ENCODE measurements at places on chromosomes 7 and 10. TPM values are rescaled to one million over a fixed set of nuclear protein-coding genes. Genes with fewer than 3 reads are reported as not detected.

MET gene
- 6.5 TPM for polyA plus RNA-seq

CCDC172 gene
- polyA plus RNA-seq = not detected

ZNF25 gene
- polyA plus RNA-seq = 2.2 TPM

SRGN gene
- 0.36 TPM for polyA plus RNA-seq

SERPINE1 gene
- 181 TPM for polyA plus RNA-seq

HILPDA gene
- 44.2 TPM for polyA plus RNA-seq

SLC35G1 gene
- polyA plus RNA-seq = 10.1 TPM

PTF1A gene
- 0.28 TPM for polyA plus RNA-seq

ANKRD1 gene
- polyA plus RNA-seq = 49.5 TPM

SNCG gene
- polyA plus RNA-seq = 14.6 TPM

GRCh38 chr10:18610517-18610916 lies 40.9 kb downstream of the NSUN6 start:
- peak; percentile 82 for DNase-seq

GRCh38 chr10:7334642-7334964 lies 76.2 kb downstream of the SFMBT2 start:
- no peak for DNase-seq

GRCh38 chr7:154868921-154869320 lies 134.0 kb downstream of the PAXIP1 start:
- DNase-seq = peak; percentile 65

GRCh38 chr10:114334301-114334700 lies 70.0 kb downstream of the AFAP1L2 start:
- no peak for DNase-seq

DNA sequence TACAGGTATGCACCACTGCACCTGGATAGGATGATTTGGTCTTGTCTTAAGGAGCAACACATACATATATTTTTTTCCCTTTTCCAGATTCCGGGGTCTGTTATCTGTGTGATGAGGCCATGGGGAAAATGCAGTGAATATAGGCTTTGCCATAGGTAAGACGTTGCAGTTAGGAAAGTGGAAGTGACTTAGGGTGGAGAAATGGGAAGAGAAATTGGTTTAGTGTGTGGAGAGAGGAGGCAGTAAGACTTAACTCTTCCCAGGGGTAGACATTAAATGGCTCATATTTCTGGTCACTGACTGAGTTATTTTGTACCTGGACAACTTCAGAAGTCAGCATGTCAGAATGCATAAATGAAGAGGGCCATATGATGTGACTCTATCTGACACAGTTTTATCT lies 66.7 kb downstream of the PFKFB3 start:
- DNase-seq = no peak

DNA sequence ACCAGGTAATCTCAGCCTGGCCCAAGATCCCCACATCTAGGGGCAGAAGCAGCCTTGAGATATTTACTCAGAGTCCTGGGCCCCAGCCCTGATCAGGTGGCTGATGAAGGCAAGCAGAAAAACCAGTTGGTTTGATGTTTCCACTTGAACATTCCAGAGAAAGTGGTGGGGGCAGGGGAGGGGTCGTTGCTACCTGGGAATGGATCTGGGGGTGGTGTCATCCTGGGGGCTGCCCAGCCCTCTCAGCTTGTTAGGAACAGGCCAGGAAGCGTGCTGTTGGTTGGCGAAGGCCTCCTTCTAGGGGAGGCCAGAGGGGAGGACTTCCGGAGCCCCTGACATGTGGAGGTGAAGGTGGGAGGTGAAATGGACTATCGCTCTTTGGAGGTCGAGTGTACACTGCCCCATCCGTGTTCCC lies 3.7 kb upstream of the ABHD11 start:
- DNase-seq = peak; percentile 73

GRCh38 chr10:5829267-5829666 lies 16.0 kb upstream of the GDI2 start:
- no peak for DNase-seq

DNA sequence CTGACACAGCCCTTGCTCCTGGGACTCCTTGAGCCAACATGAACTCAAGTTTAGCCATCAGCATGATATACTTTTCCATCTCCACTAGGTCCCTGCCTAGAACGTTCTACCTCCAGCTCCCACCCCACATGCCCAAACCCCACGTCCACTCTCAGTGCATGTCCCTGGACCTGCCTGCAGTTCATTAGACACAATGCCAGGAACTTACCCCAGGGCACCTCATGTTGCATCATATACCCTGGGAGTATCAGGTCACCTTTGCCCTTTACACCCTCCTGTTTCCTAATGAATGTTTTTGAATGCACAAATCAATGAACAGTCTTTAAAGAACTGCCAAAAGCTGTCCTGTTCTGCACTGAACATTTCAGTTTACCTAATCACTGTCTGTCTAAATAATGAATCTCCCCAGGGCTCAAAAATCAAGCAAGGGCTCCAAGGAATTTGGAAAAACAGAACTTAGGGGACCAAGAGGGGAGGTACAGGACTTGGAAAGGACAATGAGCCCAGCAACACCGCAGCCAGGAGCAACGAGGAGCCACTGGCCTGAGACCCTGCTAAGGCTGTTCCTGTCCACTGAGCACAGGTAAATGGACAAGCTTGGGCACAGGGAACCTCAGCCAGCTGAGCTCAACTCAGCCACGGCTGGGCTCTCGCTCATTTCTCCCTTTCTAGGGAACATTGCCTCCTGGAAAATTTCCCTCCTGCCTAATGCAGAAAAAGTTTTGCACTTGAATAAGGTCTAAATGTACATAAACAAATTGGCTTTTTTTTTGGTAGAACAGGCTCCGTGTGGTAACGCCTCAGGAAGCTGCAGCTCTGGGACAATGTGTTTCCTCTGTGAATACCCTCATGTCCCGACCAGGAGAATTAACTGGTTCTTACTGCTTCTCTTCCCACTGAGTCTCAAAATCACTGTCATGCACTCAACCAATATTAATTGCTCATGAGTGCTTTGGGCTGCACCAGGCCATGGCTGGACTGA lies 7.4 kb downstream of the MAT1A start:
- peak; percentile 9 for DNase-seq

DNA sequence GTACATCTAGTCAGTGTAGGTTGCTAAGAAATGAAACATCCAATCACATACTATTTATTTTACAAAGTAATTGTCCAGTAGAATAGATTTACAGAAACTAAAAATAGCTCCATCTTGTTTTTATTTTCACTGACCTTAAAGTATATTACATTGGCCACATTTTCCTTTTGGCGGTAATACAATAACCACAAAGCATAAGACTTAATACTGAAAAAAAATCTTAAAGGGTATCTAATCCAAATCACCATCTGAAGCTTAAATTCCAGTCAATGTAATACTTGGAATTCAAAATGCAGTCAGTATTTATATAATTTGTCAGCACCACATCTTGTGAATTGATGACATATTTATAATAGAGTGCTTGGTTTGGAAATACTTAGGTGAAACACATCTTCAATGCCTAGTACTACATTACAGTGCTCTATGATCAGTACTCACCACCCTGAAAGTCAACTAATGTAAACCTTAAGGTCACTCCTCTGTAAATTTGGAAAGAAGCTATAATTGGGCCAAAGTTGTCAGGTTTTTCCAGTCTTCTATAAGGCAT lies 8.9 kb downstream of the ANKMY2 start:
- no peak for DNase-seq

GRCh38 chr10:71241830-71242621 lies 29.7 kb downstream of the UNC5B start:
- DNase-seq = no peak

DNA sequence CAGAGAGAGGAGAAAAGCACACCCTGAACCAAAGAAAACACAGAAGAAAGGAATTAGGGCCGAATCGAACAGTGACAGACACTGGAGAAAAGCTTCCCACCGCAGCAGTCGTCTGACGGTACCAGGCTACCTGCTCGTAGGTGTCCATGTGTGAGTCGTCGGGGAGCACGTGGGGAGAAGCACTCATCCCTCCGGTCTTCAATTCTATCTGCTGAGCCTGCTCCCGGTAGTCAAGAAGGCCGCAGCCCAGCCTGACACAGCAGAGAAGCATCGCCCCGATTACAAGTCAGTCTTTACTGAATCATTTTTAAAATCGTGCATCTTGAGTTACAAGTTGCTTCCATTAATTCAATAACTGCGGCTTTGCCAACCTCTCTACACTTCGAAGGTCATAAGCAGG lies 24.5 kb downstream of the PITRM1 start:
- DNase-seq = no peak

- no peak for DNase-seq
Measured at GRCh38 chr10:62831346-62831745, 15.2 kb upstream of the EGR2 start.

- DNase-seq = no peak
Measured at GRCh38 chr7:127794136-127794535, 142.1 kb downstream of the SND1 start.

DNA sequence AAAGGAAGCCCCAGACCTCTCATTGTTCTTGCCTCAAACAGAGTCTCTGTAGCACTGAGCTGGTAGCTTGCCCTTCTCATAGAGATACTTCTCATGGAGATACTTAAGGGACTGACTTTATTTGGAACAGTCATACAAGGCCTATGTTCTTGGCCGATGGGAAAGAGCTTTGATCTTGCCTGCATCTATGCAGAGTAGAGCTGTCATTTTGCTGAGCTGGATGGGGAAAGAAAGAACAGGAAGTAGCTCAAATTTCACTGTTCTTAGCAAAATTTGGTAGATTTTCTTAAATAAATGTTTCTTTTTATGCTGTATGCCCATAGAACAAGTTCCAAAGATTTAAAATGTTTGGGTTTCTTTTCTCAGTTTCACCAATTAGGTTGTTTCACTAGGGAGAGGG lies 119.3 kb upstream of the SEC61G start:
- no peak for DNase-seq

- peak; percentile 99 for DNase-seq
Measured at GRCh38 chr10:133394064-133394663, at the start of gene MTG1. Gene MTG1, plus strand, starts transcription at chr10:133394157. Its CDS starts 64 bp downstream, at chr10:133394221.

GRCh38 chr7:158564663-158565035 lies 23.0 kb downstream of the PTPRN2 start:
- no peak for DNase-seq

GRCh38 chr10:17229016-17229716 lies 1.1 kb downstream of the VIM start:
- peak; percentile 88 for DNase-seq

- no peak for DNase-seq
Measured at GRCh38 chr10:73839276-73839966, 28.0 kb upstream of the NDST2 start.

GRCh38 chr7:11831736-11832495 lies at the start of gene THSD7A:
Gene THSD7A, minus strand, starts transcription at chr7:11832198. Its CDS starts 252 bp downstream, at chr7:11831946.
- DNase-seq = peak; percentile 80

GRCh38 chr10:110865809-110866482 lies 5.8 kb upstream of the PDCD4 start:
- peak; percentile 39 for DNase-seq

DNA sequence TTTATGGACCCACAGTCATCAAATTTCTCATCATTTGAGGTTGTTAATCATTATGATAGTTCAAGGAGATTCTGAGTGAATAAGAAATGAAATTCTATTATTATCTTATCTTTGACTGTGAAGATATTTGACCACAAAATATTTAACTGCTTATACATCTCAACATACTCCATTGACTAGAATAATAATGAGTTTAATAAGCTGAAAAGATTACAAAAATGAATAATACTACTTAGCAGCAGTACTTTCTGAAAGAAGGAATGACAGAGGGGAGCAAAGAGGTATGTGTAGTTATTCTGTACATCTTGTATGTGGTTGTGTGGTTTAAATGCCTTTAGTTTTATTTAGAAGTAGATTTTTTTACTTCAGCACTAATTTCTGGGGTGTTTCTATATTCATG lies 214.2 kb downstream of the PRKG1 start:
- DNase-seq = no peak

- DNase-seq = peak; percentile 50
Measured at GRCh38 chr10:10589540-10590303, 427.9 kb upstream of the CELF2 start.

DNA sequence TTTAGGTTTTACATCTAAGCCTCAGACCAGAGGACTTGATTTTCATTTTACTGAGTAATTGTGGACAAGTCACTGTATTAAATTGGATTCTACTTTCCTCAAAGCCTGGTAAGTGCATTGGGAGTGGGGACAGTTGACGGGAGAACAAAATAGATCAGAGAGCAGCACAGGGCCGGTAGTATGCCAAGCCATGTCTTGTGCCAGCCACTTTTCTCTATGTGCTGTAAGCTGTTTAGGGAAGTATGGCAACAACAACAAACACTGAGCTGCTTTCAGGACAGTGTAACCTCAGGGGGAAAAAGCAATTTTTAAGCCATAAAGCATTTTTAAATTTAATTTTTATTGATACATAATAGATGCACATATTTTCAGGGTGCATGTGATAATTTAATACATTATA lies 365.9 kb upstream of the IGFBP3 start:
- DNase-seq = no peak

DNA sequence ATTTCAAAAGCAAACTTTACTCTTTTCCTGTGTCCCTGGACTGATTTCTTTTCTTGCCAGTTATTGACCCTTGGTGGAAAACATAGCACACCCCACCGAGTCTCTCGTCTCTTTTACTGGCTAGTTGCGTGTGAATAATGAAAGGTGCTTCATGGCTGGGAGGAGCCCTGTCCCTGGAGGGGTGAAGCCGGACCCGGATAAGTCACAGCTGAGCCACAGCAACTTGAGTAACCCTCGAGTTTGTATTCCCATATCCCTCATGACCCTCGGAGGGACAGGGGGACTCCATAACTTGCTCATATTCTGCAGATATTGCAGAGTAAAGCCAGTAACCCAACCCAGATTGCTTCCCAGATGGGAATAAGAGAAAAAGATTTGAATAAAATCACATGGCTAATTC lies 147.5 kb upstream of the FRMD4A start:
- DNase-seq = no peak

DNA sequence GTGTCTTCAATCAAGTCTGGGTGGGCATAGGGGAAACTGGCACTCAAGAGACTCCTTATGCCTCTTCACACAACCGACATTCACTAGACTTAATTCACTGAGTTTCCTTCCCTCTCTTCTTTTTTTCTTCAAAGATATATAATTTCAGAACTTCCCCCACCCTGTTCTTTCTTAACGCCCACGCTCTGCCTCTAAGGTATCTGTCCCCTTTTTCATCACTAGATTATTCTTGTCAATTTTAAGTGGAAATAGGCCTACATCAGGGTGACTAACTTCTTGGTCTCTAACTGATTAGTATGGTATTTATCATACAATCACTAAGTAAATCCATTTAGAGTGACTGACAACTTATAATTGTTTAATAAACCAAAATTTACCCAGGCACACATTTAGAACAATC lies 126.7 kb downstream of the CDCA7L start:
- DNase-seq = no peak

- DNase-seq = no peak
Measured at GRCh38 chr10:30039988-30040387, 19.4 kb downstream of the JCAD start.

All from hepatocyte (in vitro differentiated cells).